MV-4-11 (cell line): ENCODE measurements at places on chromosomes 6 and 20.

DNA sequence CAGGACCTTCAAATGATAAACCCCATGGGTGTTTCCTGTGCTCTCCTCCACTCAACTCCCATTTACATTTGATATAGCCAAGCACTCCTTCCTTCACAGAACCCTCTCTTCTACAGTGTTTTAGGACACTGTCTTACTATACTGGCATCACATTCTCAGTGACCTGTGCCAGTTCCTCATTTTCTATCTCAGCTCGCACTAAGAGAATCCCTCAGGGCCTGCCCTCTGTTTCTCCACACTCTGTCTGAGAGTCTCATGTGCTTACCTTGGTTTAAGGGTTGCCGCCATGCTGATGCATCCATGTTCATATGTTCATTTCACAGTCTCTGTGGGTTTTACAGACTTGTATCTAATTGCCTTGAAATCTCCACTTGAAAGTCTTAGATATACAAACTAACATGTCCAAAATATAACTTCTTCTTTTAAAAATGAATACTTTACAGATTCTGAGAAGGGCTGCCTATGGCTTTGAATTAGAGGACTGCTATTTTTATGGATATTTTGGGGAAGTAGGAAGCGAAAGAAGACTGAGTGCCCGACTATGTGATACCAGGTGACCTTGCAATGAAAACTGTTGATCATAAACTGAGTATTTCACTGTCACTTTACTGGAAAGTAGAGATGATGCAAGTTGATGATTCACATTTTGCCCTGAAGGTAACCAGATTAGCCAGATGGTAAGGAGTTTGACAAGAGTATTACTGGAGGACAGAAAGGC lies 153.1 kb upstream of the SIM1 start:
- DNase-seq = peak; percentile 87

GRCh38 chr20:31966991-31967655 lies 828 bp upstream of the XKR7 start:
- DNase-seq = no peak

GRCh38 chr6:110285306-110286060 lies 72.7 kb downstream of the METTL24 start:
- DNase-seq = no peak

- no peak for DNase-seq
These were observed 25.7 kb downstream of the FOXC1 start for GRCh38 chr6:1635305-1636010.

DNA sequence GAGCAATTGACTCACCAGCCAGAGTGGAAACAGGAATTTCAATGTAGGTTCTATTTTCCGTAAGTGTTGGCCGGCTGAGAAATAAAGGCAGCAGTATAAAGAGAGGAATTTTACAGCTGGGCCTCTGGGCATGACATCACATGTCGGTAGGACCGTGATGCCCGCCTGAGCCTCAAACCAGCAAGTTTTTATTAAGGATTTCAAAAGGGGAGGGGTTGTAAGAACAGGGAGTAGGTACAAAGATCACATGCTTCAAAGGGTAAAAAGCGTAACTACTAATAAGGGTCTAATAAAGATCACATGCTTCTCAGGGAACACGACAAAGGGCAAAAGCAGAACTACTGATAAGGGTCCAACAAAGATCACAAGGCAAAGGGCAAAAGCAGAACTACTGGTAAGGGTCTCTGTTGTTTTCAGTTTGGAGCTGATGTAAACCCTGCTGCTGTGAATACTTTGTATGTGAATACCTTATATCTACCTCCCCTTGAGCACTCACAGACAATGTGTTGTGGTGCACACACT lies 9.0 kb upstream of the TULP4 start:
- DNase-seq = no peak

- DNase-seq = no peak
These were observed 16.4 kb downstream of the GABRR1 start for GRCh38 chr6:89200706-89201215.

GRCh38 chr6:93120154-93120742 lies 299.1 kb downstream of the EPHA7 start:
- DNase-seq = no peak

- no peak for DNase-seq
These were observed 101.2 kb downstream of the DTNBP1 start for GRCh38 chr6:15561447-15562199.

GRCh38 chr6:22681761-22682160 lies 112.4 kb downstream of the HDGFL1 start:
- DNase-seq = no peak

GRCh38 chr6:98905759-98906158 lies 42.0 kb downstream of the FBXL4 start:
- no peak for DNase-seq

- no peak for DNase-seq
These were observed 112.0 kb downstream of the LRRC1 start for GRCh38 chr6:53906842-53907241.

DNA sequence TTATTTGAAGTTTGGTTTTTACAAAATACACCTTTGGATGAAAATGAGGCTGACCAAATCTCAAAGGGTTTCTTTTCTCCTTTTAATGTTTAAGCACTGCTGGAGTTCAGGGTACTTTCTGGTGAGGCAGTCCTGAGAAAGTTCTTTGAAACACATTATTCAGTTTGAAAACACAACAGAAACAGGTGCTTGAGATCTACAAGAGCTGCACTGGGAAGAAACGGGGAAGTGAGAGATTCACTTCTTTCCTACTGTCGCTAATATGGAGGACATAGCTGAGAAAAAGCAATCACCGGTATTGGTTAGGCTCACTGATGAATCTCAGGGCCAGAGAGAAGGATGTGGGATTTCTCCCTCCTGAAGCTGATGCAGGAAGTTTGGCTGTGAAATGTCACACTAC lies 22.9 kb upstream of the TMEM170B start:
- peak; percentile 71 for DNase-seq

DNA sequence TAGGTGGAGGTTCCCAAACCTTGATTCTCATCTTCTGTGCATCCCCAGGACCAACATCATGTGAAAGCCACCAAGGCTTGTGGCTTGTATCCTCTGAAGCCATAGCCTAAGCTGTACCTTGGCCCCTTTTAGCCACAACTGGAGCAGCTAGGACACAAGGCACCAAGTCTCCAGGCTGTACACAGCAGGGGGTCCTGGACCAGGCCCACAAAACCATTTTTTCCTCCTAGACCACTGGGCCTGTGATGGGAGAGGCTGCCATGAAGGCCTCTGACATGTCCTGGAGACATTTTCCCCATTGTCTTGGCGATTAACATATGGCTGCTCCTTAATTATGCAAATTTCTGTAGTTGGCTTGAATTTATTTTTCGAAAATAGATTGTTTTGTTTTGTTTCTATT lies 114.8 kb upstream of the LAMA2 start:
- no peak for DNase-seq

GRCh38 chr6:43951063-43951755 lies 176.0 kb downstream of the MRPL14 start:
- peak; percentile 81 for DNase-seq

GRCh38 chr20:14883324-14883723 lies 545.9 kb upstream of the FLRT3 start:
- DNase-seq = no peak

DNA sequence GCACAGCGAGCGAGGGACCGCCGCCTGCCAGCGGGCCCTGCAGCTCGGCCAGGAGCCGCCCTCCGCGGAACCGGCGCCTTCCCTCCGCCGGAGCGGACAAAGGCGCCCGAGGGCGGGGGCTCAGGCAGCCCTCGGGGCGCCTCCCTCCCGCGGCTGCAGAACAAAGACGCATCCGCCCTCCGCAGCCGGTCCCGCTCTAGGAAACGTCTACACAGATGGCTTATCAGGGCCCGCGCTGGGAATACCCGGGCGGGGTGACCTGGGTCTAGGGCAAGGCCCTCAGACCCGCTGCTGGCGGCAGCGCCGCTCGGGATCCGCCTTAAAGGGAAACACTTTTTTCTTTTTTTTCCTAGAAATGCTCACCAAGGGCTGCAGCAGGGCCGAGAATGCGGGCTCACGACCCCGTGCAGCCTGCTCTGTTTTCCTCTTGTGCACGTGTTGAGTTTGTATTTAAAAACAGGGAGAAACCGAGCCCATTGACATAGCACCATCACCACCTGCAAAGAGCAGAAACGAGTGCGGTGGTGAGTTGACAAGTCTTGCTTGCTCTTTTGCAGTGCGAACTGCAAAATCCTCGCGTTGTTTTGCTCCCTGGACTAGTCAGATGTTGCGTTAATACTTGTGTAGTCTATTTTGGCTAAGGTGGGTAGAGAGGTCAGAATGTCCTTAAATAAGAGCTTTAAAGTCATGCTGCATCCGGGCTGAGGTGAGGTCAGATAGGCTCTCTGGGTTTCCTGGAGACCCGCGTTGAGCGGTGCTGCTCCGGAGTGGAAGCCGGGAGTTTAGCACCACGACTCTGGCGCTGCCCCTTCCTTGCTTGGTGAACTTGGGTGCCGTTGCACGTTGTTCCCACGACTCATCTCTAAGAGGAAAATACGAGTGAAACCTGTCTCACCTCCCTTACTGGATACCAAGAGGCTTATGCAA lies 1.1 kb upstream of the RPS6KA2 start:
- peak; percentile 47 for DNase-seq

GRCh38 chr6:77707603-77708002 lies 54.8 kb downstream of the MEI4 start:
- no peak for DNase-seq

GRCh38 chr20:24628985-24629384 lies 159.6 kb downstream of the SYNDIG1 start:
- DNase-seq = no peak

- no peak for DNase-seq
These were observed 51.4 kb upstream of the TNFAIP3 start for GRCh38 chr6:137815692-137816091.

GRCh38 chr20:18272451-18272850 lies 15.9 kb upstream of the ZNF133 start:
- DNase-seq = peak; percentile 69

- peak; percentile 97 for DNase-seq
These were observed 114.6 kb upstream of the RIPOR2 start for GRCh38 chr6:25050356-25050755.

DNA sequence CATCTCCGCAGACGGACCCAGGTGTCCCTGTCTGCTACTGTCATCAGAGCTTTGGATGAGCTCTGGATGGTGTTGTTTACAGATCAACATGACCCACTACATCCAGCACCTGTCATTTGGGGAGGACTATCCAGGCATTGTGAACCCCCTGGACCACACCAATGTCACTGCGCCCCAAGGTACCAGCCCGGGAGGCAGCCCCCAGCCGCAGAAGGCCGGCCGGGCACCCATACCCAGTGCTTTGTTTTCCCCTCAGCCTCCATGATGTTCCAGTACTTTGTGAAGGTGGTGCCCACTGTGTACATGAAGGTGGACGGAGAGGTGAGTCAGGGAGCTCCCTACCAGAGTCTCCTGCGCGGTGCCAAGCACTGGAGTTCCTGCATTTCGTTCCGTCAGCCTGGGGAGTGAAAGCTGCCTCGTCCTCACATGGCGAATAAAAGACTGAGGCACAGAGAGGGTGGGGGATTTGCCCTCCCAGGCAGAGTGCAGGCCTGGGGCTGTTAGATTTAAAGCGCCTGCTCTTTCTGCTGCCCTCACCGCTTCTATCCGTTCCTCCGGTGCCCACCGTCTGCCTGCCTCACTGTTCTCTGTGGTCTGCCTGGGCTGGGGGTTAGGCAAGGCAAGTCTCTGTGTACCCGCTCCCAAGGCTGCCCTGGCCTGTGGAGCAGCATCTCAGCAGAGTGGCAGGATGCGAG lies 14.2 kb downstream of the ERGIC3 start:
- no peak for DNase-seq

DNA sequence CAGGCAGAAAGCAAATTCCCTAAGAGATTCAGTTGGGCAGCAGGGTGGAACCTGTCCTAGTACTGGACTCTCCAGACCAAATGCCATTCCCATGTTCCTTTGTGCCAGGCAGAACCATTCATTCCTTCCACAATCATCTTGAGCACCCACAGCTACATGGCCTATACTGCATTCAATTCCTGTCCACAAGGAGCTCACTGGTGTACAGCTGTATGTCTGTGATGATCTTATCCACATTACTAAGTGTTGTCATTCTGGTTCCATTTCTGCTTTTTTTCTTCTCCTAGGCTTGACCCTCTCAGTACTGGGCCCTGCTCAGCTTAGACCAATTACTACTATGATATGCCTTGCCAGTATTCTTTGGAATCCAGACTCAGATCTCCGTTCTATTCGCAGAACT lies 27.5 kb downstream of the MAN1A1 start:
- DNase-seq = peak; percentile 76

GRCh38 chr6:148967011-148967520 lies 220.2 kb downstream of the UST start:
- DNase-seq = no peak

DNA sequence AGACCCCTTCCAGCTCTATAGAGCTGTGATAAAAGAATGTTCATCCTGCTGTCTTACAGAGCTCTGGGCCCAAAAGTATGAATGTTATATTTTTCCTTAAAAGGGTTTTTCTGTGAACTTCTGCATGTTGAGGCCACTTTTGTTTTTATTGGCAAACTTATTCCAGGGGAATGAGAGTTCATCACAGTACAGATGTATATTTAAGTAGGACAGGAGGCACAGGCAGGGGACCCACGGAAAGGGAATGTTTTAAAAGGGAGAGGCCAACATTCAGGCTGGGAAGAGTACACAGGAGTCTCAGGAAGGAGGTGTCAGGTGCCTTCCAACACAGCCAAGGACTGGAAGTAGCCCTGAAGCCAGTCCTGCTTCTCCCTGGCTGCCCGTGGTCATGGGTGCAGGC lies 148.4 kb downstream of the EYA2 start:
- DNase-seq = no peak

DNA sequence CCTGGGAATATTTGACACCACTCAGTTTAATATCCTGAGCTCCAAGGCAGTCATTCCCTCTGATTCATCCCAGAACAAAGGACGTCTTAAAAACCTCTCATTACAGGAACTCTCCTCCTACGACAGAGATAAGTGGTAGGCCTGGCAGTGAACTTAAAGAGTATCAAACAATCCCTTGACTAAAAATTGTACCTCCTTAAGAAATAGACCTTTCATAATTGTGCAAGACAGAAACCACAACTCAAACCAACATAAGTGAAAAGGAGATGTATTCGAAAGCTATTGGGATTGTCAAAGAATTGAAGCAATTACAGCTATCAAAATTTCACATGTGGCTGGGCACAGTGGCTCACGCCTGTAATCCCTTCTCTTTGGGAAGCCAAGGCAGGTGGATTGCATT lies 19.1 kb upstream of the BNIP5 start:
- DNase-seq = peak; percentile 65

DNA sequence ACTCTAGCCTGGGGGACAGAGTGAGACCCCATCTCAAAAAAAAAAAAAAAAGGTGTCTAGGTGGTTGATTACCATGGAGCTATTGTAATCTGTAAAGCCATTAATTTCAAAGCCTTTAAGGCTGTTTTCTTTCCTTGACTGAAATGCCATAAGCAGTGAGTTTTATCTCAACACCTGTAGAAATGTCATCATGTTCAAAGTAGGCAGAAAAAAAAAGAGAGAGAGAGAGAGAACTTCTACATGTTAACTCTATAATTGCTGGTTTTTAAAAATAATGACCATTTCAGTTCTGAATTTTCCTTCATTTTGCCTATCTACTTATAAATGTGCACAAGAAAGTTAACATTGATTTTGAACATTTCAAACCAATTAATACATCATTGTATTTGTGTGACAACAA lies 29.7 kb upstream of the POLR1H start:
- DNase-seq = no peak

GRCh38 chr6:68628161-68628560 lies 6.9 kb upstream of the ADGRB3 start:
- peak; percentile 74 for DNase-seq

- peak; percentile 51 for DNase-seq
These were observed 111.2 kb upstream of the ADGRF1 start for GRCh38 chr6:47153404-47153755.
